ENCODE measurements at places on chromosomes 2 and 18.

DNA sequence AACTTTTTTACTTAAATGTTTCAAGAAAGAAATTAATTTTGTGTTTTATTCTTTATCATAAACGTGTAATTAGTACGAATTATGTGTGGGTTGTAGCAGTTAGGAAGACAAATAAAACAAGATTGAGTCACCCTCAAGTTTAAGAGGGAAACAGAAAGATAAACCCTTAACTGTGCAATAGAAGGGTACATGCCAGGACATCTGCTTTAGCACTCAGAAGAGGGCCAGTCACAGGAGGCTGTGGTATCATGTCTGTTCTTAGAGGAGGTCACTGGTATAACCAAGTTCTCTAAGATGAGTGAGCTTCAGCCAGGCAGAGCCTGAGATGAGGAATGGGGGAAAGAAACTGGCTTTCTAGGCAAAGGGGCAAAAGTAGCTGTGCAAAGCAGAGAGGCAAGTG lies 42.4 kb upstream of the GRHL1 start:
- no peak for ATAC-seq

GRCh38 chr18:67154979-67155378 lies 361.5 kb downstream of the DSEL start:
- no peak for ATAC-seq

GRCh38 chr18:61132031-61132430 lies 201.2 kb upstream of the CDH20 start:
- ATAC-seq, result no peak

DNA sequence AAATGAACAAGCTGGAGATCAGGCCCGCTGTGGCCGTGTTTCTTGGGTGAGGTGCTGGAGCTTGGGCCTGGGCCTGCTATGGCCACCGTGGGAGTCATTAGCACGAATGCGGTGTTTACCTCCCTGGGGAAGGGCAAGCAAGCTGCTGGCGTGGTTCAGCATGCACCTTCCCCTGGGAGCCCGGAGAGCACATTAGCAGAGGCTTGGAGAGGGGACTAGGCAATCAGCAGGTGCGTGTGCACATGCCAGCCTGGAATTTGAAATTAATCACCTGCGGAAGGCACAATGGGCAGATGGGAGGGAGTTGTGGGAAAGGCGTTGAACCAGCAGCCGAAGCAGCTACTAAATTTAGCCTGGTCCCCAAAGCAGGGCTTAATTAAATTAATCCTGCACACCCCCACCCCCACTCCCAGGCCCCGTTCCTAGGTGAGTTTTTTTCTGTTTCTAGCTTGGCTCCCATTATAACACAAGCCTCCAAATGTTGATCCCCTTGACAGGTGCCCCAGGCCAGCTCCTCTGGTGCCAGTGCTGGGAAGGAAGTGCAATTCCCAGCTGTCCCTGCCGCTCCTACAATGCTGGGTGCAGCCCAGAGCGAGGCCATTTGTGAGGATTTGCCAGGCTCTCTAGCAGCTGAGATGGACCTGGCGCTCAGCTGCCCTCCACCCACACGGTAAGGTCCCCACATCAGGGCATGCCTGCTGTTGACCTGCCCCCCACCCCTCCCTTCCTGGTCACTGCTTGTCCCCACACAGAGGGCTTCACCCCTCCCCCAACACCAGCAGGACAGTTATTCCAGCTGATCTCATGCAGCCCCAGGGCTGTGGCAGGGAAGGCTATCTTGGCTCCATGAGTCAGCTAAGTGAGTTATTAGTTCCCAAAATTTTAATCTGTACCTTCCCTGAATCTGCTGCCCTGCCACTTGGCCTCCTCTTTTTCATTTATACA lies 115.0 kb downstream of the ZBTB7C start:
- no peak for ATAC-seq

- ATAC-seq, result no peak
Observed at GRCh38 chr2:130135692-130136541, 6.9 kb upstream of the POTEF start.
